ENCODE measurements at places on chromosomes 1 and 21. TPM values are rescaled to one million over a fixed set of nuclear protein-coding genes. Genes with fewer than 3 reads are reported as not detected.

HENMT1 gene
- polyA plus RNA-seq, result 4.2 TPM

TRIM46 gene
- 7.4 TPM for polyA plus RNA-seq

TMEM200B gene
- 4.9 TPM for polyA plus RNA-seq

PLA2G2C gene
- polyA plus RNA-seq, result not detected

GNG4 gene
- polyA plus RNA-seq, result 37.9 TPM

THEM5 gene
- polyA plus RNA-seq, result 0.38 TPM

VASH2 gene
- 129 TPM for polyA plus RNA-seq

LSS gene
- 55.0 TPM for polyA plus RNA-seq

KRTAP11-1 gene
- polyA plus RNA-seq, result not detected

SLC6A17 gene
- polyA plus RNA-seq, result 0.16 TPM

FOXD3 gene
- polyA plus RNA-seq, result 13.8 TPM

HPDL gene
- polyA plus RNA-seq, result 39.6 TPM

ZNF648 gene
- polyA plus RNA-seq, result 0.24 TPM

BRDT gene
- 0.12 TPM for polyA plus RNA-seq

MPL gene
- polyA plus RNA-seq, result not detected

IGFN1 gene
- polyA plus RNA-seq, result not detected

OLFML2B gene
- polyA plus RNA-seq, result 2.0 TPM

CSMD2 gene
- polyA plus RNA-seq, result 4.7 TPM

RHBDL2 gene
- polyA plus RNA-seq, result 0.70 TPM

TTC24 gene
- polyA plus RNA-seq, result not detected

RPE65 gene
- polyA plus RNA-seq, result not detected

SH3D21 gene
- polyA plus RNA-seq, result 3.7 TPM

TAS1R1 gene
- 0.19 TPM for polyA plus RNA-seq

OR2L2 gene
- 0.06 TPM for polyA plus RNA-seq

Measured in GM23338 (cell line).